ENCODE measurements at places on chromosomes 6 and 20. TPM values are rescaled to one million over a fixed set of nuclear protein-coding genes. Genes with fewer than 3 reads are reported as not detected.

- peak; percentile 74 for DNase-seq
These were observed 365.8 kb downstream of the ESR1 start for GRCh38 chr6:152173321-152173720.

GRCh38 chr6:148840256-148840655, 93.4 kb downstream of the UST start:
- DNase-seq, result no peak

DNA sequence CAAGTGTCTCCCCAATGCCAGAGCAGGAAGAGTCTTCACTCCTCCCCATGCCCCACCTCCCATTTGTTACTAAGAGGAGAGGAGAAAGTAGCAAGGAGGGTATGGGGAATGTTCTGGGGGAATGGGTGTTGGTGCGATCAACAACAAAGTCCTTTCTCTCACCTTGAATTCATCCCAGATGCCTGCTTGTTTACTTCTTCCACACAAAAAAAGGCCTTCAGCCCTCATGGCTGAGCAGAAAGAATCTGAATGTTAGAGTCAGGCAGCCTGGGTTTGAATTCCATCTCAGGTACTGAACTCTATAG, 9.9 kb downstream of the MOG start:
- no peak for DNase-seq

GRCh38 chr6:20205722-20206161, 6.5 kb downstream of the MBOAT1 start:
- DNase-seq, result no peak

- DNase-seq, result no peak
These were observed 7.9 kb downstream of the AGPAT4 start for GRCh38 chr6:161265975-161266374.

WASF1 gene
- 7.1 TPM for total RNA-seq

YTHDF1 gene
- 14.5 TPM for total RNA-seq

DNA sequence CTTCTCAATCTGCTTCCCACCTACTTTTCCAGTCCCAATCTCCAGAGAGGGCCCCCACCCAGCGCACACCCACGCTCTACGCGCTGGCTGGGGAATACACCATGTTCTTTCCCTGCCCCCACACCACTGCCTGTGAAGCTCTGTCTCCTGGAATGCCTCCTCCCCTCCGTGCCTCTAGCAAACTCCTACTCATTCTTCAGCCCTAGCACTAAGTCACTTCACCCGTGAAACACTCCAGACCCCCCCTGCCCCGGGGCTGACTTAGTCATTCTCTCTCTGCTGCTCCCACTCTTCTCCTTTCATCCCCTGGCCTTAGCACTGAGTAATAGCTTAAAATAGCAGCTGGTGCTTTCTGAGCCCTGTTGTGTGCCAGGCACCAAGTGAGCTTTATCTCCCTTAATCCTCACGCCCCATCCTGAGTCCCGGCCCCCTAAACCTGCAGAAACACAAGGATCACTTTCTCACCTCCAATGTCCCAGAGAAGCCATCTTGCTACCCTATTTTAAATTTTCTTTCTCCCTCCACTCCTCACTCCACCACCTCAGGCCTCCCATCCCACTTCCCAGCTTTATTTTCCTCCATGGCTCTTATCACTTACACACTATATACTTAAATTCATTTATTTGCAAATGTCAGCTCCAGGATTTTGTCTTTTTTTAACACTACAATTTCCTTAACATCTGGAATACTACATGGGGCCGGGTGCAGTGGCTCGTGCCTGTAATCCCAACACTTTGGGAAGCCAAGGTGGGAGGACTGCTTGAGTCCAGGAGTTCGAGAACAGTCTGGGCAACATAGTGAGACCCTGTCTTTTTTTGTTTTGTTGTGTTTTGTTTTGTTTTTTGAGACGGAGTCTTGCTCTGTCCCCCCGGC, 6.3 kb upstream of the PARD6B start:
- DNase-seq, result no peak

GRCh38 chr6:116168148-116168547, 42.2 kb upstream of the COL10A1 start:
- no peak for DNase-seq

- DNase-seq, result no peak
These were observed 52.8 kb downstream of the MAP3K4 start for GRCh38 chr6:161044335-161044734.

PARD6B gene
- 9.3 TPM for total RNA-seq

NT5E gene
- 31.2 TPM for total RNA-seq

GRCh38 chr6:134768931-134769330, 181.0 kb downstream of the ALDH8A1 start:
- DNase-seq, result no peak

DNA sequence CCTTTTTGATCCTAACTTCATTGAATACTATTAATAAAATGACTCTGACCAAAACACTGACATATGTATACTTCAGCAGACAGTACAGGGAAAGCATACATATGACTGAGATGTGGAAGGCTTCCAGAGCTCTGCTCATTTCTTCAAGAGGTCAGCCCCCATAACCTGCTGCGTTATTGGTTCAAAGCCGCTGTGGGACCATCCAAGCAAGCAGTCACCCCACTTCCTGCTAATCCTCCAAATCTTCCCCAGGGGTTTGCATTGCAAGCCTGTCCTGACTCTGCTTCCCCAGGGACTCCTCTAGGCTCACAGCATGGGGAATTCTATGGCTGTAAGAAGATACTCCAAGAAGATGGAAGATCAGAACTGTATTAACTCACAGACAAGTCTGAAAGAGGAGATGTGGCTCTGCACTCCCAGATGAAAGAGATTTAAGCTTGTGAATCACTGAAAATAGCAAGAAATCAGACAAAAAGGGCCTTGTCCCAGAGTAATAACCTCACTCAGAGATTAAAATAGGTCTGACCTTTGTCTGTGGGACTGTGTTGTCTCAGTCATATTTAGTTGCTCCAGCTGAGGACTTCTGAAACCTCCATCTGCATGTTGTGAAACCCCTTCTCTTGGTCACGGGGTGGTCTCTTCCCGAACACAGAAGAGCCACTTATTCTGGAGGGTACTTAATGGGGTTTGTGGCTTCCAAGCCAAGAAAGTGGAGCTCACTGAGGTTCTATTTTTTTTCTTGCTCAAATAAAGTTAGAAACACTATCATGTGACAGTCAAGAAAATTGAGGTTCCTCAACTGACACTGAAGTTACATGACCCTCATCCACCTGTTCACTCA, 101.5 kb upstream of the MARCKS start:
- DNase-seq, result no peak

DNA sequence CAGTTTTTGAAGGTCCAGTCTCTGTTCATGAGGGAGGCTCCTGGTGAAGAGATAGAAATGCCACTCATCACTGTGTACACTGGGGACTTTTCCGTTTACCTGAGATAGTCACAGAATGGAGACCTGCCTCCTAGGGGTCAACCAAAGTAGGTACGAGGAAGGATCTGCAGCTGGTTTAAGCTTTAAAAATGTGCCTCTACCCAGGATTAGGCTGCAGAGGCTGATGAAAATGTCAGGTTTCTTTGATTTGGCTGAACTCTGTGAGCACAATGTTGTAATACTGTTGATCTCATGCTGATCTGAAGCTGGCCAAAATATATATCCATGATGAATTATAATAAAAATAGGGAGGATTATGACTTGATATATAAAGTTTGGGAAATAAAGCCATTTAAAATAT, 182.7 kb downstream of the ADAT2 start:
- peak; percentile 65 for DNase-seq

DNA sequence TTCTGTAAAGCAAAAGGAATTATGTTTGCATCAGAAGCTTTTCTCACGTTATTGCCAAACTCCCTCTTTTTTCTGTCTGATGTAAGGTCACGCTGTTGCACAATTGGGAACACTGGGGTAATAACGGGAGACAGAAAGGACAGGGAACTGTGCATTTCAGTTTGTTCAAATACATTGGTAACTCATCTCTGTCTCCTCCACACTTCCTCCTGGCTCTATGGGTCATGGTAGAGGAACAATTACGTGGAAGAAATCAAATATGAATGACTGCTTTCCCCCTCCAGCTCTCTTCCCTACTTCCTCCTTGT, 132.2 kb upstream of the TNFAIP3 start:
- DNase-seq, result no peak

C6orf141 gene
- 7.5 TPM for total RNA-seq

DNA sequence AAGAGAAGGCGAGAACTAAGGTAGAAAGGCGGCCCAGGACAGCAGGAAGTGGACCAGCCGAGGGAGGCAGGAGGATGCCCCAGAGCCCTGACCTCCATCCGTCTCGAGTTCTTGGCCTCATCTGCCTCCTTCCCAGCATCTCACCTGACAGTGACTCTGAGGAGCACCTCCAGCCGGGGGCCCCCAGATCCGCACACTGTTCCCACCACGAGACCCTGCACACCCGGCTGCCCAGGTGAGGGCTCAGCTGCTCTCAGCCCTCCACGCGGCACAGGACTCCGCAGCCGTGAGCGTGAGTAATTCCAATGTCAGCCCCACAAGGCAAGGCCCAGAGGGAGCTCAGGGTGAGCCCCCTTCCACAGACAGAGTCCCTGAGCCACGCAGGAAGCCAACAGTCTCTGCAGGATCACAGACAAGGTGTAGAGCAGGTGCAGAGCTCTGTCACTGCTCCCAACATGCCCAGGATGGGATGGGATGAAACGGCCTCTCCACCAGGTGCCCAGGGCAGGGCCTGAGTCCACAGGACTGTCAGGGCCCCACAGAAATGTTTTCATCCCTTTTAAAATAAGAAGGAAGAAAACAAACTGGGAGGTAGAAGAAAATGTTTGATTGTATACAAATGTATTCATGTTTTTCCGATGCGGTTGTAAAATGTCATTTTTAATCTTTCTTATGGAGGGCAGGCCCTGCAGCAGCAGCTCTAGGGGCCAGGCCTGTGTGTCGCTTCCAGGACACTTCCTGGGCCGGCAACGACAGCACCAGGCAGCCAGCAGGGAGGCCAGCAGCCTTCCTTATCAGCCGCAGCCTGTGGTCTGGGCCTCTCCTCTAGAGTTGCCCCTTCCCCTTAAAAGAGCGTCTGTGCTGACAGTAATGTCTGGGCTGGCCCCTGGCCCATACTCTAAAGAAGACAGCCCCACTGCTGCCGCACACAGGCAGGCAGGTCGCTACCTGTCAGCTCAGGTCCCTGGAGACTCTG, 66.9 kb downstream of the DLL1 start:
- no peak for DNase-seq

KPNA5 gene
- 15.5 TPM for total RNA-seq

DNA sequence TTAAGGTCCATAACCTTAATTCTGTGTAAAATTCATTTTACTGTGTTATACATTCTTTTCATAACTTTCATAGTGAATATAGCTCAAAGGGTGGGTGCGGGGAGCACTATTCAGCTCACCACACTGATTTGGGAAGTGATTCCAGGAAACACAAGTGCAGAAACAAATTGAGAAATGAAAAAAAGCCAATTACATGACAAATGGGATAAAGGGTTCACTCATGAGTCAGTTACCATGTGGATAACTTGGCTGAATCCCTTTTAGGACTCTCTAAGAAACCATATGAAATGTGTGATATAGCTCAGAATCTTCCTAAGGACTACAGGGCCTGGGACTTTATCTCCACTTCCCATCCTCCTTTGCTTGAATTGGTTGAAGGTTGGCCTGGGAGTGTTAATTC, 3.1 kb upstream of the BTN2A1 start:
- no peak for DNase-seq

DNA sequence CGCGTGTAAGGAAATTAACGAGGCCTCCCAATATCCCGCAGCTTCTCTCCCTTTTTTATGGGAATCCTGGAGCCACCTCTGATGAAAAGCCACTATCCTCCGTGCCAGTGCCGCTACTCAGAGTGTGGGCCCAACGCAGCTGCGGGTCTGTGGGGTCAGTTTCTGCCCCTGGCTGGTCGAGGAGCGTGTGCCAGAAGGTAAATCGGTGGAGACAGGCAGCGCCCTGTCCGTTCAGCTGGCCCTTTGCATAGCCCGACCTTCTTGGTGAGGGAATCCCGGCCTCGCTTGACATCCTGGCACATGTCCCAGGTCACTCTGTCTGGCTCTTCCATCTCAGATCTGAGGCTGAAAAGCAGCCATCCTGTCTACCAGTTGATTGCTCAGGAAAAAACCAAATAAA, 4.6 kb downstream of the THBS2 start:
- DNase-seq, result no peak

ZFP64 gene
- total RNA-seq, result 11.5 TPM

- DNase-seq, result peak; percentile 62
These were observed 746 bp downstream of the NUP153 start for GRCh38 chr6:17705778-17706579.

ID1 gene
- total RNA-seq, result 130 TPM

DNA sequence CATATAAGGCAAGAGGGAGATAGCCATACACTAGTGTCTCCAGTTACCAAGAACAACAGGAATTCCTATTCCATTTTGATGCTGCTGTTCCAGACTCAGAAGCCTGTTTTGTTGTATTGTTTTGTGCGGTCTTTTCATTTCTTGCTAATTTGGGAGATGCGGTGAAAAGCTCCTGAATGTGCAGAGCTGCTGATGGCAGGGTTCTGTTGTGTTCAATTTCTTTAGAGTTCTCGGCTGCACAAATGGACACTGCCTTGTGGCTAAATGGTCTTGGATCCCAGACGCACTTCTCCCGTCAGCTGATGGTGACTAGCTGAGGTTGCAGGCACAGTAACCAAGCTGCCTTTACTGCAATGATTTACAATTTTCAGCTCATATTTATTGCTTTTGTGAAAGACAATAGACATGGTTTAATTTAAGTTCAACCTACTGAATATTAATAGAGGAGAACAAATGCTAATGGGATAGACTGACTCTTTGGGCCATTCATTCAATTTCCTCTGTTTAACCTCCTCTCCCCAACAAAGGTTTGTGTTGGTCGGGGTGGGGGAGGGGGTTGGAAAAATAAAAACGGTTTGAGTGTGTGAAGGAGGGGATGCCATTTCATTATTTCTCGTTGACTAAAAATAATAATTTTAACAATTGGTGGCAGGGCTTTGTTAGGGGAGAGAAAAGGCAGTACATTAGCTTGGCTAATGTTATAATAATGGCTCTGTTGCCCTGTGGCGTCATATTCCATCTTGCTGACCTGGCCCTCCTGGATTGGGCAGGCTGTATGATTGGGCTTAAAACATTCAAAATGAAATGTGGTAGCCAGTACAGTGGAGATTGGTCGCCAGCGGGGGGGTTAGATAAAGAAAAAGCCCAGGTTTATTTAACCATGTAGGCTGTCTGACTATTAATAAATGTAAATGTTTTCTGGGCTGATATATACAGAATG, 159.5 kb downstream of the JARID2 start:
- no peak for DNase-seq

NEURL2 gene
- total RNA-seq, result 2.9 TPM

PDYN gene
- not detected for total RNA-seq

TAF8 gene
- total RNA-seq, result 11.0 TPM

KCNQ2 gene
- 1.2 TPM for total RNA-seq

DNA sequence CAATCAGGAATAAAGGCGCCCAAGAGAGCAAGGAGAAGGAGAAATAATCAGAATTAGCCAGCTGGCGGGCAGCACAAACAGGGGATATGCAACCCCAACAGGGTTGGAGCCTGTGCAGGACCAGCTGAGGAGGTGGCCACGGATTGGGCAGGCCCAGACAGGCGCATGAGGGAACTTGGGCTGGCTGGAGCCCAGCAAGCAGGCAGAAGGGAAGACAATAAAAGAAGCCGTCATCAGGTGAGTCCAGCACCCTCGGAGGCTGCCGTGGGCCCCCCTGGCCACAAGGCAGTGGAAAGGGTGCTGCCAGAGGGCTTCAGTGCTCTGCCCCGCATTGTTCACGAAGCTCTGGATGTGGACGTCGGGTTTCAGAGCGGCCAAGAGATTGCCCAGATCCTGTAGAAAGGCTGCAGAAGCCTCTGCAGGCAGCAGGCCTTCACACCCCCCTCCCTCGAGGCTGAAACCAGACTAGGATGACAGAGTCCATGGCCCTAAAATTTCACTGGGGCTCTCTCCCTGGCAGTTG, 28.4 kb upstream of the MAFB start:
- DNase-seq, result no peak

- DNase-seq, result no peak
These were observed 368.0 kb downstream of the TBC1D32 start for GRCh38 chr6:120966321-120966720.

E2F1 gene
- total RNA-seq, result 3.7 TPM

Measured in skin of body (tissue), 3 donors.